A549 treated with dexamethasone at 1 μM for 4 hours (cell line): ENCODE measurements at places on chromosomes 6 and 20. TPM values are rescaled to one million over a fixed set of nuclear protein-coding genes. Genes with fewer than 3 reads are reported as not detected.

Gene OXT
- not detected in 5 replicates for total RNA-seq

Gene CDSN
- total RNA-seq = 0.04 to 0.08 TPM (median 0.06 TPM) in 4 of 5 replicates, not detected in the other

Gene MCCD1
- total RNA-seq = not detected in 5 replicates

Gene CLPSL1
- total RNA-seq = not detected in 5 replicates
